ENCODE measurements at places on chromosomes 5 and 9.

DNA sequence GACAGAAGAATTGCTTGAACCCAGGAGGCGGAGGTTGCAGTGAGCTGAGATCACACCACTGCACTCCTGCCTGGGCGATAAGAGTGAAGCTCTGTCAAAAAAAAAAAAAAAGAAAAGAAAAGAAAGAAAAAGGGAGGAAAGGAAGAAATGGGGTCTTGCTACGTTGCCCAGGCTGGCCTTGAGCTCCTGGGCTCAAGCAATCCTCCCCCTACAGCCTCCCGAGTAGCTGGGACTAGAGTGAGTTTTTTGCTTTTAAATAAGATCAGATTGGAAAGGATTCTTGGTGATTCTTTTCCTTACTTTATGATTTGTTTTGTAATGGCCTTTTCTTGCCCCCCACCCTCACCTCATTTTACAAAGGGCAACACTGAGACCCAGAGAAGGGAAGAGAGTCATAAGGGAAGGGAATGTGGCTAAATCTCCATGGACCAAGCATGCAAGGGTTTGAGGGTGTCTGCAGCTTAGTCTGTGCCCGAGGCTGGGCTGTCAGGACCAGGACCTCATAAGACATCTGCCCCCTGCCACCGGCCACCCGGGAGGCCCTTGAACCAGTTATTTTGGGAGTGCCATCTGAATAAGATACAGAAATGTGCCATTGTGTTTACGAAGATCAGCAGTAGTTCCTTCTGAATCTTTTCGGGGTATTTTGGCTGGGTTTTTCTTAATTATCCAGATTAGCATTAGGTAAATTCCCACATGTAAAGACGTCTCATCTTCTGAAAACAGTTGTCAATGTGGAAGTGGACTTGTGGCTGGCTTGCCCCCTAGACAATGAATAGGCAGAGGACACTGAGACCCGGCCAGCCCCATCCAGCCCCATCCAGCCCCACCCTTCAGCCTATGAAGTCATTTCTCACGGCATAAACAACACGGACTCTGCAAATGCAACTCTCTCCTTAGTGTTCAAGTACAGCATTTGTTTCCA, 44.5 kb upstream of the GRHPR start:
- no peak for DNase-seq

GRCh38 chr5:134435560-134435959, 23.9 kb upstream of the CDKN2AIPNL start:
- DNase-seq: no peak

DNA sequence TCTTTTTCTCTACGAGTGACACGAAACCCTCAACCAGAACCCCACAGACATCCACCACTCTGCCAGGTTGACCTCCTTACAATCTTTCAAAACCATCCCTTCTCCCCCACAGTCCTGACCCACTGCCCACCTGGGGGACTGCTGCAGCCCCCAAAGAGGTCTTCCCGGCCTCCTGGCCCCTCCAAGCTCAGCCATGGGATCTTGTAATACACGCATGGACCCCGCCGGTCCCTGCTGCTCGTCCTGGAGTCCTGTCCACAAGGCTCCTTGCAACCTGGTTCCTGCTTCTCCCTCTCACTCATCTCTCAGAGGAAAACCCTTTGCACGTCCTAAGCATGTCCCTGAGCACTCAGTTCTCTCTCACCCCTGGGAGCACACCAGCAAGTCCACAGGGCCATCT, 187.3 kb downstream of the CDK5RAP2 start:
- DNase-seq: no peak

GRCh38 chr5:73387601-73388305, 60.8 kb downstream of the FOXD1 start:
- no peak for DNase-seq

GRCh38 chr5:112951124-112951702, 25.4 kb upstream of the DCP2 start:
- no peak for DNase-seq

DNA sequence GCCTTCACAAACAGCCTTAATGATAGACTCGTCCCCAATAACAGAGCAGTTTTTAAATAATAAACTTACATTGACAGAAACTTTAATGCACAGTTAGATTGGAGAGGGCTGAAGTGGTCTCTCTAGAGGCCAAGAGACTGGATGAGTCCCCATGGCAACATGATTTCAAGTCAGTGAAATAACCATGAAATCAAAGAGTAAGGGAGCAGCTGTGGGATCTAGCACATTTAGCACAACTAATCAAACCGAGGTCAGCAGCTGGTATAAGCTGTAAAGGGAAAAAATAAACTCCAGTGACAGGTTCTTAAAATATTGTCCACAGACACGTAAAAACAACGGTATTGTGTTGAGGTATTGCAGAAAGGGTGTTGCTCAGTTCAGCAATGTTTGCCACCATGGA, 916.6 kb downstream of the DNAH5 start:
- DNase-seq: no peak

- DNase-seq: no peak
Observed at GRCh38 chr5:116848954-116849581, 274.4 kb upstream of the SEMA6A start.

- DNase-seq: no peak
Observed at GRCh38 chr9:123251741-123252140, 16.6 kb downstream of the STRBP start.

DNA sequence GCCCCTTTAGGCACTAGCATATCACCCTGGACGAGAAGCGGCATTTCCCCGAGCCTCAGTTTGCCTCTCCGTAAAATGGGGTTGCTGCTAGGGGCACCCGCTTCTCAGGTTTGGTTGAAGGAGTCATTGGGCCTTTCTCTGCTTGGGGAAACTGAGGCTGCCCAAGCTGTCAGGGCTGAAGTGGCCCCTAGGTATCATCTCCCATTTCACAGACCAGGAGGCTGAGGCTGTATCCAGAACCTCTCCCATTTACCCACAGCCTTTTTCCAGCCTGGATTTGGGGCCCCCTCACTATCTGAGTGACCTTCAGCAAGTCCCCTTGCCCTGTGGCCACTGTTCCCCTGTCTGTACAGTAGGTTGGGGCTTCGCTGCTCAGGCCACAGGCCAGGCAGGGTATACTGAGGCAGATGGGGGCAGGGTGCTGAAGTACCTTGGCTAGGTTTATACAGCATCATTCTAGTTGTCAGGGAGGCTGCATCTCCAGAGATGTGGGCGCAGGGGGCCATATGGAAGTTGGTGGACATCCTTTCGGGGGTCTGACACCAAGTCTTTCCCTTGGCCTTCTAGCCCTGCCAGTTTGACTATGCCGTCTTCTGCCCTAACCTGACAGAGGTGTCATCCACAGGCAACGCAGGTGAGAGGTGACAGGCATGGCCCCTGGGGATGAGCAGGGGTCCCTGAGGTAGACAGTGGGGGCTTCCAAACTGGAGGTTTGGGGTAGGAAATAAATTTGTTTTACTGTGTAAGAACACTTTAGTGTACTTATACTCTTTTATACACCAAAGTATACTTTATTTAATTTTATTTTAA, 7.9 kb downstream of the FPGS start:
- DNase-seq: no peak

GRCh38 chr5:1887588-1888360, 5.0 kb upstream of the IRX4 start:
- no peak for DNase-seq

DNA sequence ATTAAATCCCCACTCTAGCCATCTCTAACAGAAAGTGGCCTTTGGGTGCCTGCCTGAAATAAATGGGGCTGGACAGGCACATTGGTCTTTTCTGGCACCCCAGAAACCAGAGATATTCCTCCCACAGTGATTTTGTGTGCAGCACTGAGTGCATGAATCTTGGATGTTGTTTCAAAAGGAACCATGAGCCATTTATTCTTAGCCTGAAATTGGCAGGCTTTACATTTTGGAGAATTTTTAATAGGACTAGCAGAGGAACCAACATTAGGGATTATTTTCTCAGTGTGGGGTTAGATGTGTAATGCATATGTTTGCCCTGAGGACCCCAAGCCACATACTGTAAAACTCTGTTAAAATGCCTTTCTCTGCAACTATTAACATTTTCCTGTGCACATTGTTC, 451.3 kb downstream of the NFIB start:
- DNase-seq: no peak

DNA sequence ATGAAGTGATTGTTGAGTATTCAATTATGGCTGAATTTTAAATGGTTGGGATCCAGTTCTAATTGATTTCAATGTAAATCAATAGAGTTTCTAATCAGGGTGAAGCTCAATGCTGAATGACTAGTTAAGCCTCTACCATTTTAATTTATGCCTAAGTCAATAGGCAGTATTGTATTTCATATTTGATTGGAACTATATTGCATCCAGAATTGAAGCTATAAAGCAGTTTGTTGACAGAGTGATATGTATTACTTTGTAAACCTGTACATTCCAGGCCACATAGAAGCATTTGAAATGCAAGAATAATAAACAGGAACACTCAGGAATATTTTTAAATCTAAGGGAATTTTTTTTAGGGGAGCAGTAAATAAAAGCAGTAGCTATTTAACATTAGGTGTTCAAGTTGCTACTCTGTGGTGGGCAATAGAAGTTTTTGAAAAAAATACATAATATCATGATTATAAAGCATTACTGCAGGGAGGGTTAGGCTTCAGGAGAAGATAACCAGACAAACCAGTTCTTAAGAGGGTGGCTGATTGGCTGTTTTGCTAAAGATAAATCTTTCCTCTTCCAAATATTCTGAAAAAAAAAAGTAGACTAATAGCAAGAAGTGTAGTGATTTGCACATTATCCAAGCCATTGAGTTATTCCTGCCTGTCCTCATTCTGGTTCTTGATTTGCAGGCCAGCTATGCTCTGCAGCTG, 492.0 kb upstream of the MEF2C start:
- no peak for DNase-seq

GRCh38 chr5:83388608-83389007, 82.9 kb upstream of the VCAN start:
- DNase-seq: no peak

DNA sequence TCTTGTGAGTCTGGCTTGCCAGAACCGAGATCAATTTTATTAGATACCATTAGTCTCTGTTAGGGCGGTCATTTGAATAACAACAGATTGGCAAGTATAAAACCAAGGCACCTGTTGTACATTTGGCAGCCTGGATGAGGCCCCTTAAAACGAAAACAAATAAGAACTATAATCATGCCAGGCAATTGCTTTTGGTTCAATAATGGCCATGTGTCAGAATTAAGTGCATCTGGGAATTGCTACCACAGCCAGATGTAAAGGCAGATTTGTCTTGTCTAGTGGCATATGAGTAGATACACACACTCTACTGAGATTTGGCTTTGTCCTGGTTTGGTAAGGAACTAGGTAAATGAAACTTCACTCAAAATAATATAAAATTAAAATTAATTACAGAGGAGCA, 1046.2 kb upstream of the DMAC1 start:
- no peak for DNase-seq

- DNase-seq: no peak
Observed at GRCh38 chr5:52853650-52854049, 65.9 kb downstream of the ITGA1 start.

- no peak for DNase-seq
Observed at GRCh38 chr9:113454914-113455761, 8.4 kb upstream of the RGS3 start.
